Motor neuron (in vitro differentiated cells): ENCODE measurements at places on chromosomes 3 and 15.

DNA sequence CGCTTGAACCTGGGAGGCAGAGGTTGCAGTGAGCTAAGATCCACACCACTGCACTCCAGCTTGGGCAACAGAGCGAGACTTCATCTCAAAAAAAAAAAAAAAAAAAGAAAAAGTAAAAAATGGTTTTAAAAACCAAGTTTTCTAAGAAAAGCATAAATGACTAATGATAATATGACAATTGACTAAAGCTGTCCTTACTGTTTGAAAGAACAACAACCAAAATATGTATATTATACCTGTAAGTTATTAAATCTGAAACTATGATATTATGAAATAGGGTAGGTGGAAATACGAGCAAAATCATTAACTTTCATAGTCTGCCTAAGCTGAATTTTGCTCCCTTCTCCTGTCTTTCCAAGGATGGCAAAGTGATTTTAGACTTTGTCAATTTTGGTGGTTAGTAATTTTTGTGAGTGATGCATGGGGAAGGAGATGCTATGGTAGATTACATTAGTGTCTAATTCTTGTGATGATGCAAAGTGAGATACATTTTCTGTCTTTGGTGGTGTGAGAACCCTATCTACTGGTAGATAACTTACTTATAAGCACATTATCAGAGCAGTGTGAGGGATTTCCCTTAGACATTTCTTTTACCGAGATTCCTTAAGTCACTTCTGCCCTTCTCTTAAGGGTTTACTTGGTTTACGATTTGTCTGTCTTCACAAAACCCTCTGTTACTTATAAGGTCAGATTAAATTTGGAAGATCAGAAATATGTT lies 10.6 kb upstream of the CHD2 start:
- no peak for ATAC-seq

- no peak for ATAC-seq
Measured at GRCh38 chr3:172367205-172368105, 80.8 kb downstream of the GHSR start.

- no peak for ATAC-seq
Measured at GRCh38 chr3:18843983-18844382, 304.3 kb upstream of the KCNH8 start.

GRCh38 chr3:127135241-127136023 lies 57.5 kb upstream of the PRR23E start:
- peak; percentile 87 for ATAC-seq

GRCh38 chr3:71708476-71709105 lies 16.6 kb downstream of the EIF4E3 start:
- no peak for ATAC-seq

DNA sequence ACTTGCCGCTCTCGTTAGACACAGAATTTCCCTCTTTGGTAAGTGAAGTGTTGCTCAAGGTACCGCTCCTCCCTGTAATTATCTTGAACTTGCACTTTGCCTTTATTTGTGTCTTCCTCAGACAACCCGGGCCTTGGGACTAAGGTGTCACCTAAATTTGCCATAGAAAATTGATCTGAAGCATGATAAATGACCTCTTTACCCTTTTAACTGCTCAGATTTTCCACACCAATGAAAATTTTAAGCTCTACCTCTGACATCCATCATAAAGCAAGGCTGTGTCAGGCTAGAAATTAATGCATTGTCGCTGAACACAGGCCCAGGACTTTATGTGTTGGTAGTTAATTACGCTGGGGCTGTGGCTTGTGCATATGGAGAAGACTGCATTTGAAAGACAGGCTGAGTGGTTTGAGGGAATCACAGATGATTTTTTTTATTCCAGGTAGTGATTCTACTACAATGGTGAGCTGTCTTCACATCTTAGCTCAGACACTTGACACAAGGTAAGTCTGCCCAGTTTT lies 199.6 kb upstream of the CHRM5 start:
- ATAC-seq = no peak

DNA sequence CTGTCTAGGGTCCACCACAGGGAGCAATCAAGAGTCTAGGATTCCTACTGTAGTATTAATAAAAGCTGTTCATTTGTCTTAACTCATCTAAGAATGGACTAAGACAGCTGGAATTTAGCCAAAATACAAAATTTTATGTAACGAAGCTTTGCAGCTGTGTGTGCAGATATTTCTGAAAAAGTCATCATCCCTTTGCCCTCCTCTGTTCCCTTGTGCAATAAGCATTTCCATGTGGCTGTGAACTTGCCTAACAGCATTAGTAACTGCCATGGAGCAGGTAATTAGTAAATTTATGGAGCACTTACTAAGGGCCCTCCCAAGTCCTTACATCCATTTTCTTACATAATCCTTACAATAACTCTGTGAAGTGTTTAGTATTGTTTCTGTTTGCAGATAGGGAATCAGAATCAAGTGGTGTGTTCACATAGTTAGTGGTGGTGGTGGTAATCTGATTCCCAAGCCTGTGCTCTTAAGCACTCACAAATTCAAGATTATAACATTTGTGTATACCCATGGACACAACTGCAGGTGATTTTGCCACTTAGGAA lies 114.5 kb downstream of the RARB start:
- ATAC-seq = peak; percentile 34

DNA sequence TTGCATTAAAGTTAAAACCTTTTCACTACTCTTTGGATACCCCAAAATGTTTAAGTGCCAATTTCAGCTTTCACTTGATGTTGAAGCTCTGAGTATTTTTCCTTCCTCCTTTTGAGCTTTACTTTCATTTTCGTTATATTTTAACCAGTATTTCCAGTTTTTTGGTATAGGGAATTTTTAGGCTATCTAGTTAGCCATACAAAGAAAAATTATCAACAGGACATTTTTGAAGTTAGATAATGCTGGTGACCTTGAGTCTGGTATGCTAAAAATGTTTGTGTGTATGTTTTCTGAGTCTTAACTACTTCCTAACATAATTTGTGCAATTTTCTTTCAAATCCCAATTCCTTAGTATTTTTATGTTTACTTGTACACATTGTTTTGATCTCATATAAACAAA lies 284.8 kb downstream of the OTOL1 start:
- ATAC-seq = no peak

GRCh38 chr3:157127831-157128767 lies 31.8 kb downstream of the CCNL1 start:
- ATAC-seq = peak; percentile 41
